ENCODE measurements at places on chromosomes 5 and 9. TPM values are rescaled to one million over a fixed set of nuclear protein-coding genes. Genes with fewer than 3 reads are reported as not detected.

The PRPF4 gene
- 17.2 TPM for total RNA-seq

DNA sequence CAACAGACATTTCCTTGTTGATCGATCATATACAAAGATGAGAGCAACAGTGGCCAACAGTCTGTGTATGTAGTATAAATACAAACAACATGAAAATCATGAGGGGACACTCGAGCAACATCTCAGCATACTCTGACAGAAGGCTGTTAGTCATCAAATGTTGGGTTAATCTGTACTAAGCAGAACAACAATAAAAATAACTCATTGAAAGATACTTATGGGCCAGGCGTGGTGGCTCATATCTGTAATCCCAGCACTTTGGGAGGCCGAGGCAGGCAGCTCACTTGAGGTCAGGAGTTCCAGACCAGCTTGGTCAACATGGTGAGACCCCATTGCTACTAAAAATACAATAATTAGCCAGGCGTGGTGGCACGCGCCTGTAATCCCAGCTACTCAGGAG is 67.3 kb downstream of the SCAI start:
- no peak for ATAC-seq

DNA sequence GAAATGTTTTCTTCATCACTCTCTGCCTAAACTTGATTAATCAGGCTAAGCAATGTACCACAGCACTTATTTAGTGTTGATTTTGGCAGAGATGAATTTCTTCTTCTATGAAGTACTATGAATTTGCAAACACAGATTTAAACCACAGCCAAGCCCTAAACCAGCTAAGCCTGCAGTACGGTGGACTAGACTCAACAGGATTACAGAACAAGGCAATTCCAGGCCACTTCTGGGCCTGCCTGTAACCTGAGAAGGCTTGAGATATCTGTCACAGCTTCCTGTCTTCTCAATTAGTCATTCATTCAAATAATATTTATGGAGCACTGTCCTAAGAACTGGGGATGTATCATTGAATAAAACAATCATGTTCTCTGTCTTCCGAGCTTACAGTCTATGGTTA is 32.4 kb upstream of the CAST start:
- ATAC-seq, result no peak

The PAX5 gene
- not detected for total RNA-seq

DNA sequence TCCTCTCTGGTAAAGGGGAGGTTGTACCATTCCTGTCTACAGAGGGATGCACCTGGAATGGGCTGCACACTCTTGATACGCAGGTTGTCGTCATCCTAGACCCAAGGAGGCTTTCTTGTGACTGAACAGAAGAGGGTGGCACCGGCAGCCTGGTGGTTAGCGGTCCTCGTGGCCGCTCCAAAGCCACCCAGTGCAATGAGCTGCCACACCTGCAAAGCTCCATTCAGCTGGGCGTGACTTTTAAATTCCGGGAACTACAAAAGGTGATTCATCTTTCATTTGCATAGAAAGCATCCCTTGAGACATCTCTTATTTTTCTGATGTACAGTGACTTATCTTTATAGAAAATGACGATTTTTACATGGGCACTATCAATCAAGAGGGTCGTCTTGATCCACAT is 286.1 kb upstream of the IRX1 start:
- ATAC-seq, result no peak

- ATAC-seq, result no peak
Observed at GRCh38 chr5:155418960-155419579, 405.5 kb downstream of the KIF4B start.

GRCh38 chr5:167255926-167256325 is 1035.5 kb upstream of the WWC1 start:
- no peak for ATAC-seq

- ATAC-seq, result no peak
Observed at GRCh38 chr5:112574536-112574935, 155.5 kb upstream of the EPB41L4A start.

Data from gastroesophageal sphincter (tissue), 4 donors.